ENCODE measurements at places on chromosomes 2 and 18.

GRCh38 chr2:135005753-135006152, 41.5 kb downstream of the MAP3K19 start:
- DNase-seq, result no peak

GRCh38 chr2:36951574-36951973, 14.8 kb downstream of the STRN start:
- no peak for DNase-seq

GRCh38 chr2:66948234-66948633, 448.9 kb upstream of the ETAA1 start:
- peak; percentile 46 for DNase-seq

GRCh38 chr2:120772261-120772660, 36.6 kb downstream of the GLI2 start:
- no peak for DNase-seq

DNA sequence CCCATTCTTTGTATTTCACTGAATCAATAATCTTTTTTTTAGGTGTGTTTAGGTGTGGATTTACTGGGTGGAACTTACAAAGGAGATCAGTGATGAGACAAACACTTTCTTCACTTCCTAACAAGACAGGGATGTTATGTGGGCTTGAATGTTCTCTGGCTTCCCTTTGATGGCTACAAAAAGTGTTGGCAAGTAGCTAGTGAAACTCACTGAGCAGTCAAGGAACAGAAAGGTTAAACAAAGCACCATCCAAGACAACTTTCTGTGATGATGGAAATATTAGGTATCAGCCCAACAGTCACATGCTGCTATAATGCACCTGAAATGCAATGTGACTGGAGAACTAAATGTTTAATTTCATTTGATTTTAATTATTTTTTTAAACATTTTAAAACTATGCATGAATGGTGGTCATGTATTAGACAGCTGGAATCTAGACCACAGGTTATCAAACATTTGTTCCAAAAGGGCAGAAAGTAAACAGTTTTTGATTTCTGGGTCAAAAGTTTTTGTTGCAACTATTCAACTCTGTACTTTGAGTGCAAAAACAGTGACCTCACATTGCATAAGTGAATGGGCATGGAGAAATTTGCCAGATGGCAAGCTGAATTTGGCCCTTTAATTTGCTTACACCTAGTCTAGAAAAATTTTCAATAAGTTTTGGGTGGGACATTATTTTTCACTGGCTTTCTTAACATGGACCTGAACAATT, 1272.7 kb upstream of the TMEFF2 start:
- no peak for DNase-seq

DNA sequence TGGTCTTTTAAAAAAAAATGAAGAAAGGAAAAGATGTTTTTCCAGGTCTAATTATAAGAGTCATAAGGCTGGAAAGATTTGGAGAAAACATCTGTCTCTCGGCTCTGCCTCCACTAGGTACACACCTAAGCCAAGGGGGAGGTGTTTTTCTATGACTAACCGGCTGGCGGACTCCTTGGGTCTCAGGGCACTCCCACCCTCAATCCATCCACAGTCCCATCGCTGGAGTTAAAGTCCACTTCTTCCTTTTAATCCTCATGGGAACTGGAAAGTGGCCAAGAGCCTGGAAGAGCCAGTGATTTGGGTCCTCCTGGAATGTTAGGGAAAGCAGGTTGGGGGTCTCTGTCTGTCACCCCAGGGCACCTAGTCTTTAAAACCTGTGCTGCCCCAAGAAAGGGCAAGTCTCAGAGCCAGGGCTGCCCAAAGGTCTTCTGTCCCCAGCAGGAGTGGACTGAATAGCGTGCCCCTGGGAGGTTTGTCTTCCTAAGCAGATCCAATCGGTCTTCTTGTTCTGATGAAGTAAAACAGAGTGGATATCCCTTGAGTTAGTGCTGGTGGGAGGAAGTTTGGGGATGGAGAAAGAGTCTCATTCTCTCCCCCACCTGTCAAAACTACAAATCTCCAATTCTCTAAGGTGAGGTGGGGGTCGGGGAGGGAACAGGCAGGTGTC, 66.4 kb downstream of the MCFD2 start:
- no peak for DNase-seq

GRCh38 chr18:22933966-22934423, 867 bp downstream of the RBBP8 start:
- DNase-seq, result no peak

DNA sequence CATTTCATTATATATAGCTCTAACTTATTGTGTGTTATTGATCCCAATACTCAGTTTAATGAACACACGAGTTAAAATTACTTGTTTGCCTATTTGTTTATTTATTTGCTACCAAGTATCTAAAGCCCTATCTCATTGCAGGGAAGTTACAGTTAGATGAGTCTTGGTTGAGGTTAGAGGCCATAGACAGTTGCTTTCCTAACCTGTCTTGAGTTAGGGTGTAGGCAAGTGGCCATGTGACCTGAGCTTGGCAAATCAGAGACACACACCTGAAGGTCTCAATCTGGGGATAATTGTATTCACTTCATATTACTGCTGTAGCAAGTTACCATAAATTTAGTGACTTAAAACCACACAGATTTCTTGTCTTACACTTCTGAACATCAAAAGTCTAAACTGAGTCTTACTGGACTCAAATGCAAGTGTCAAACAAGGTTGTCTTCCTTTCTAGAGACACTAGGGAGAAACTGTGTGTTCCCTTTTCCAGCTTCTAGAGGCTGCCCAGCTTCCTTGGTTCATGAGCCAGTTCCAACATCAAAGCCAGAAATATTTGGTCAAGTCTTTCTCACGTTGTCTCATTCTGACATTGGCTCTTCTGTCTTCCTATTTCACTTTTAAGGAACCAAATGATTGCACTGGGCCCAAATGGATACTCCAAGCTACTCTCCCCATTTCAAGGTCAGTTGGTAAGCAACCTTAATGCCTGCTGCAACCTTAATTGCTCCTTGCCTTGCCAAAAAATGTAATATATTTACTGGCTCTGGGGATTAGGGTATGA, 39.7 kb downstream of the COL3A1 start:
- DNase-seq, result no peak

GRCh38 chr2:202221873-202222272, 16.5 kb downstream of the SUMO1 start:
- DNase-seq, result no peak

GRCh38 chr18:48574667-48575300, 36.0 kb downstream of the CTIF start:
- DNase-seq, result no peak

- no peak for DNase-seq
Measured at GRCh38 chr2:146209842-146210275, 1635.0 kb upstream of the ACVR2A start.

GRCh38 chr2:31674446-31674845, 93.7 kb upstream of the SRD5A2 start:
- DNase-seq, result peak; percentile 11

GRCh38 chr2:45889053-45889452, 237.6 kb downstream of the PRKCE start:
- peak; percentile 51 for DNase-seq

- DNase-seq, result no peak
Measured at GRCh38 chr2:105611811-105612424, 132.8 kb upstream of the NCK2 start.

DNA sequence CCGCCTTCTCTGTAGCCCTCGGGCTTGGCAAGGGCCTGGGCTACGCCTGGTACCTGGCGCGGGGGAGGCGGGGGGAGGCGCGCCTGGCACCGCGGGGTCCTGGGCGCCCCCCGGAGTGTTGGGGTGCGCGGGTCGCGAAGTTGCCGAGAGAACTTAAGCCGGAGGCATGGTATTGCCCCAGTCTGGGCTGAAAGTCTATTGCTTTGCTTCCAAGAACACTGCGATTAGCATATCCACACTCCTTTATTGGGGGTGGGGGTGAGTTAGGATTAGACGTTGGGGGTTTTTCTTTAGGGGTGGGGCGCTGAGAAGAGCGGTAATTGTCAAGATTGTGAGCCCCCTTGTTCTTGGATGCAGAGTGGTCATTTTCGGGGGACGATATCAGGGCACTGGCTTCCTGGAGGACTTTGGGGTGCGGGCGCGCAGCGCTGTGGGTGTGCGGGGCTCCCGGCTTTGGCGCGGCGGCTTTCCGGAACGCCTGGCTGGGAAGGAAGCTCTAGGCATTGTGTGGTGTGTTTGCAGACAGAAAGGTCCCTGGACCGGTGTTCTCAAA, 798 bp downstream of the TANC1 start:
- DNase-seq, result no peak

DNA sequence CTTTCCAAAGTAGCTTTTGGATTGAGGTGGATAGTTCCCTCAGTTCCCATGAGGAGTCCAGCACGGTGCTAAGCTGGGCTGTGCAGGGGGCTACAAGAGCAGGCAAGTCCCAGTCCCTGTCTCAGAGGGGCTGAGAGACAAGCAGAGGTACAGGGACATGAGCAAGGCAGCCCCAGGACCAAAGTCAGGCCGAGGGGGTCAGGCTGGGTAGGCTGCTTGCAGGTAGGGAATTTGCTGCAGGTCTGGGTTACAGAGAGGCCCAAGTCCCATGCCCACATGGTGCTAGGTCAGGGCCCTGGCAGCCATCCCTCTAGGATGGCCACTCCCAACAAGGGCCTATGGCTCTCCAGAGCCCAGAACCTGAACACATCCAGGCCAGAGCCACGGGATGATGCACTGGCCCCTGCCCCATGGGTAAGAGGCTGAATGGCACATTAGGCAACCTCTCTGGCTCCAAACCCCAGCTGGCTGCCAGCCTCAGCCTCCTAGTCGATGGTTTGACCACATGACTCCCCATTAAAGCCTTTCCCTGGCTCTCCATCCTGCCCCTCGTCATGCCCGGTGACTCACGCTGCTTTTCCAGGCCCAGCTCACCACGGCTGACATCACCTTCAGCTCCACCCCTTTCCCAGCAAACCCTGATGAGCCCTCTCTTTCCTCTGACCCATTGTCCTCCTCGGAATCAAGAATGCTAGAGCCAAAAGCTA, 83.7 kb downstream of the SDC1 start:
- peak; percentile 68 for DNase-seq

GRCh38 chr18:13620206-13620672, 106.1 kb downstream of the FAM210A start:
- DNase-seq, result no peak

DNA sequence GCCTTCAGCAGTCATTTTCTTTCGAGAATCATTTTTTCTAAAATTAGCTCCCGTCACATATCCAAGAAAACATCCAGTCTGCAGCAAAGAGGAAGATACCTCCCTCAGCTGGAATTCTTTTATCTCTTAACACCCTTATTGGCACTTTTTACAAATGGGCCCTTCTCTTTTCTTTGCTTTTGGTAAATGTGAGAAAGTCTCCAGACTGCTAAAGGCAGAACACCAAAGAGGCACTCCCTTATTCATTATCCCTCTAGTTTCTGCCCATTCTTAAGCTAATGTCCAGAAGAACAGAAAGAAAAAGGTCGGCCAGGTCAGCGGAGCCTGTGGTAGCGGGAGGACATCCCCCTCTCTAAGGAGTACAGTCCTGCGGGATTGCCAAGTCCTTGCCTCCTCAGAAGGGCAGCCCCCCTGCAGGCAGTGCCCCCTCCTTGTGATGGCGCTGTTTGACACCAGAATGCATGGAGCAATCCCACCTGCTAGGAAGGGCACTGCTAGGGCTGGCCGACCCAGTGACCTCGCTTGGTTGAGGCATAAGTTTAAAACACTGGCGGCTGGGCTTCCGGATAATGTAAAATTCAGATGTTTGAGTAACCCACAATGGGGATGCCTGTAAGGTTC, 34.0 kb downstream of the ST6GAL2 start:
- DNase-seq, result no peak

DNA sequence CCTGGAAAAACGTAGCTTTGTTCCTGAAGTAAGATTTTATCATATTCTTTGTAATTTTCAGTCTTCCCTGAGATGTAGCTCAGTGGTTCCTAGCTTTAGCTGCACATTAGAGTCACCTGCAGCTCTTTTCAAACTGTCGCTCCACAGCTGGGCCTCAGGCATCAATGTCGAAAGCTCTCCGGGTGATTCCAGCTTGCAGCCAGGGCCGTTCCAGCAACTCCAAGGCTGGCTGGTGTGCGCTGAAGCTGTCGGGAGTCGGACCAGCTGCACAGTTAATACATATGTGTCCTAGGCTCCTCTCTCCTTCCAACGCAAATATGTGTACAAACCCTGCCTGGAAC, 609 bp upstream of the ZNF2 start:
- no peak for DNase-seq

- no peak for DNase-seq
Measured at GRCh38 chr2:218880102-218880858, at the start of gene WNT10A. Gene WNT10A, plus strand, starts transcription at chr2:218880852. Its CDS starts 144 bp downstream, at chr2:218880996.

- no peak for DNase-seq
Measured at GRCh38 chr18:6835345-6835744, 105.8 kb downstream of the ARHGAP28 start.

- DNase-seq, result no peak
Measured at GRCh38 chr2:142065156-142065555, 65.7 kb downstream of the LRP1B start.

DNA sequence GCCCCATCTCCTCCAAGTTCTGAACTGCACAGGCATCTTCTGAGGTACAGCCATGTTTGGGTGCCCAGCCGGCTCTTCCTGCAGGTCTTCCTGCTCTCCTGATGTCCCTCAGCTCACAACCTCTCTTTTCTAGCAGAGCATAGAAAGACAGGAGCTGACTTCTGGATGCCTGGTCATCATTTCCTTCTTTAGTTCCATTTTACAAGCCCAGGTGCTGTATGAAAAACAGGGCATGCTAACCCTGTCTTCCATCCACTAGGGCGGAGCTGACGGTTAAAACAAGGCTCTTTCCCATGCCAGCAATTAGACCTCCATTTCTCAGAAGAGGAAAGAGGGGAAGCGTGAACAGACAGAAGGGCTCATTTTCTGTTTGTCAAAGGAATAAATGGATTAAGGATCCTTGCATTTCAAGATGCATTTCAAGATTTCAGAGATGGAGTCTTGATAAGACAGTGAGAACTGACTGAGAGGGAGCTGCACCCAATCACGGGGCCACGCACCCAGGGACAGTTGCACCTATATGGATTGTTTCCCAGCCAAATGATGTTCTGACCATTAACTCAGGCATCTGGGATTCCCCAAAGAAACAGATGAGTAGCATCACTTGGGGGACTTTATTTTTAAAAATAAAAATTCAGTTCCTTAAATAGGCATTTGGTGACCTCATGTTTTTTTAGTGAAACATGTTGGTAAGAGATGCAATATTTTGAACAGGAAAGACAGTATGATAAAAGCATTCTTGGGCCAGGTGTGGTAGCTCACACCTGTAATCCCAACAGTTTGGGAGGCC, 45.8 kb upstream of the EML6 start:
- DNase-seq, result no peak
